GM10248 (cell line): ENCODE measurements at places on chromosomes 3 and 15.

DNA sequence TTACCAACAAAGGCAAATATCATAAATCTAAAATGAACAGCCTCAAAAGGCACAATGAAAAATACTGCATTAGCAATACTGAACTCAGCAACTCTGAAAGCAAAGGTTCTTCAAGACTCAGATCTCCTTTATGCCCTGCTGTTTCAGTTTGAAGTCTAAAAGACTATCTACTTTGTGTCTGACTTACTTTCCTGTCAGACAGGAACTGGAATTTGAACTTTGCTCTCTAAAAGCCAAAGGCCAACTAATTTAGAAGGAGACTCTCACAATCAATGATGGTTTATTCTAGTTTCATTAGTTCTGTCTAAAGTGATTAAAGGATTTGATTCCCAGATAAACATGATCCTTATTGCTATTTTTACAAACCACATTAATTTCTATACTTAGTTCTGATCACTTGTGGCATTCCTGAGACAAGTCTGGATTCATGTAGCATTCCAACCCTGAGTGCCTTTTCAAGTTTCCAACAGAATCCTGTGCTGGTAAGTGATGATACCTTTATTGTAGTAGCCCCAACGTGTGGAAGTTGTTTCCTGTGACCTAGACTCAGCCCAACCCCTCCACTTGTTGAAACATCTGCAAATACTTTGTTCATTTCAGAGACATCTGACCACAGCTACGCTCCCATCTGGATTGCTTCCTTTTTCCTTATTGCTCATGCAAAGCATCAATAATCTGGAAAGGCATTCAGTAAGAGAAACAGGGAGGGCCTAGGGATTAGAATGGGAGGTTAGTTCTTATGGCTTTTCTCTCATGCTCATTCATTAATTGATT lies 14.9 kb upstream of the LEKR1 start:
- peak; percentile 33 for DNase-seq

- no peak for DNase-seq
These were observed 1045.5 kb upstream of the NR2F2 start for GRCh38 chr15:95284933-95285421.

GRCh38 chr15:66611257-66612053 lies 45.7 kb upstream of the LCTL start:
- no peak for DNase-seq

DNA sequence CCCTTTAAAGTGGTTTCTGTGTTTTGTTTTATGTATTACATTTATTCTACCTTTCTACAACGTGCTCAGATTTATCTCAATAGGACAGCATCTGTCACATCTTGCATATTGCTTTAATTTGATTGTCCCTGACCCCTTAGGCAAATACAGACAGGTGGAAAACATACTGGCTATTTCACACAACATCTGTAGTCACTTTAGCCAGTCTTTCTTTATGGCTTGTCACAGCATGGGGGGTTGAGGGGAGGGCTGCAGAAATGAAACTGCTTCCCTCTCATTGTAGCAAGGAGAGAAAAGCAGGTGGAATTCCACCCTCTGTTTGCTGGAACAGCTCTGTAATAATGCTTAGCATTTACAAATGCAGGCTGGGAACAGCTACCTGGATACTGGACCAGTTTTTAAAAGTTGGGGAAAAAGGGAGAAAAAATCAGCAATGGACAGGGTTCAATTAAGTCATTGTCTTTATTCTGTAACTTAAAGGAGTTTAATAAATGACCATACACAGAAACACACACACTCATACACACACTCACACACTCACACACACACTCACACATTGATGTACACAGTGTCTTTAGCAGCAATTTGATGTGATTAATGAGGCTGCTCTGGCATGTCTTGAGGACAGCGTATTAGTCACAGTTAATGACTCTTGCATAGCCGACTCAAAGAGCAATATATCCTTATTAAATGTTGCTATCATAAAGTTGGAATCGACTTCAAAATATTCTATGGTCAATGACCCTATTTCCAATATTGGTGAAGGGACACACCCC lies 283.7 kb upstream of the GBE1 start:
- DNase-seq, result no peak

GRCh38 chr3:171122861-171123260 lies 96.3 kb upstream of the SLC2A2 start:
- no peak for DNase-seq

DNA sequence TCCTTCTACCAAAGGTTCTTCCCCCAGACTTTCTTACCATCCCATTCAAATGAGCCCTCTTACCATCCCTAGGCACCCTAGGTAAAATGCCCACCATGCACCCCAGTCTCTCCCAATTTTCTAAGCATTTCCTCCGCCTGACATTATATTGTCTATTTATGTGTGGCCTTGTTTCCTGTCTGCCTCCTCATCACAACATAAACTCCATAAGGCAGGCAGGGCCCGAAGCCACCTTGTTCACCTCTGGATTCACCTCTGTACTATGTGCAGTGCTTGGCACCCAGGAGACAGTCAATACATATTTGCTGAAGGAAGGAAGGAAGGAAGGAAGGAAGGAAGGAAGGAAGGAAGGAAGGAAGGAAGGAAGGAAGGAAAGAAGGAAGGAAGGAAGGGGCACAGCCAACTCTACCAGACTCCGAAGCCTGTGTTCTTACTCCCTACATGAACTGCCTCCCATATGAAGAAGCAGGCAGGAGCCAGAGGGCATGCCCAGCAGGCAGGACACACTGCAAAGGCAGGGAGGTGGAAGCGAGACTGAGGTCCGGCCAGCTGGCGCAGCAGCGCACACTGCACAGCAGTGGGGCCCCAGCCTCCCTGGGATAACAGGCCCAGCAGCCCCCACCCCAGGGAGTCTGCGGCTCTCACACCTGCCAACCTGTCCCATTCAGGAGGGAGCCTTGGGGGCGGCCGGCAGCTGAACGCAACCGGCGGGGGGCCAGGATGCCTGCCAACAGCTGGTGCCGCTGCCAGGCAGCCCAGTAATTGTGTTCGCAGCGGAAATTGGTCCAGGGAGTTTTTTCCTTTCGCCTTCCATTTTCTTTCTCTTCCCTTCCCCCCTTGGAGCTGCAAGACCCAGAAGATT lies 106.0 kb upstream of the LINGO1 start:
- no peak for DNase-seq

GRCh38 chr3:143586576-143586975 lies 261.7 kb downstream of the SLC9A9 start:
- no peak for DNase-seq

- no peak for DNase-seq
These were observed 152.9 kb downstream of the RAB11A start for GRCh38 chr15:66022163-66022525.

- no peak for DNase-seq
These were observed 221.6 kb downstream of the IL5RA start for GRCh38 chr3:2888592-2888991.

GRCh38 chr3:133452641-133453319 lies 52.9 kb downstream of the BFSP2 start:
- DNase-seq, result no peak

DNA sequence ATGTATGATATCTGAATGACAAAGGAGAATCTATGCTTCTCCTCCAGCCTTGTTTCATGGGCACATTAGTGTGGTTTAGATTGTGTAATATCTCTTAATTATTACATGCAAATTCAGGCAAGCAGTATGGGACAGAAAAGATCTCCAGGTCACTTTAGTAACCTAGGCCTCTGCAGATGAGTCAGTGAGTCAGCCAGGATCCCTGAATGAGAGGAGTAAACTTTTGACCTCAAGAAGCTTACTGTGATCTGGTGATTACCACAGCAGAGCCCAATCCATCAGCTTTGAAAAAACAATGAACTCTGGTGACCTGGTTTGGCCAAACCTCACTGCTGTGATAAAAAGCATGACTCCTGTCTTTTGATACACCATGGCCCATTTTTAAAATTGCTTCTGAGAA lies 107.8 kb downstream of the LRRN1 start:
- DNase-seq, result no peak

GRCh38 chr3:187567021-187567420 lies 103.2 kb downstream of the SST start:
- DNase-seq, result no peak

GRCh38 chr15:66008940-66009562 lies 139.8 kb downstream of the RAB11A start:
- DNase-seq, result no peak

GRCh38 chr15:64460724-64461720 lies 644 bp downstream of the ZNF609 start:
- DNase-seq, result peak; percentile 59

DNA sequence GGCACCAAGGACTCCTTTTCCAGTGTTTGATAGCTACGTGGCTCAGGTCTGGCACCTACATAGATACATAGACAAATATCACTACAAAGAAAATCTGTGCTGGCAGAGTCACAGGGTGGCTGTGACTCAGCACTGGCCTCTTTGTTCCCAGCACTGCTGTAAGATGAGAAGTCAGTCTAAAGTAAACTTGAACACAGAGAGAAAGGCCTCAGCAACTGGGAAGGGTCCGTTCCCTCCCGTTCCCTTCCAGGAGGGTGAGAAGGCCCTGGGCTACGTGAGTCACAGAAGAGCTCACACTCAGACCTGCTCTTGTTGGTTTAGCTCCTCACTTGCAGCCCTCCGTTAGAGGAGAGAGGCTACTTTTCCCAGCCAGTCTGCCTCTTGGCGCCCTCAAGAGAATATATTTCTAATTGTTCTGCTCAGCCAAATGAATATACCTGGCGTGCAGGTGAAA lies 23.1 kb downstream of the ANXA2 start:
- no peak for DNase-seq

- DNase-seq, result no peak
These were observed 75.6 kb downstream of the TRAK1 start for GRCh38 chr3:42166662-42167300.

DNA sequence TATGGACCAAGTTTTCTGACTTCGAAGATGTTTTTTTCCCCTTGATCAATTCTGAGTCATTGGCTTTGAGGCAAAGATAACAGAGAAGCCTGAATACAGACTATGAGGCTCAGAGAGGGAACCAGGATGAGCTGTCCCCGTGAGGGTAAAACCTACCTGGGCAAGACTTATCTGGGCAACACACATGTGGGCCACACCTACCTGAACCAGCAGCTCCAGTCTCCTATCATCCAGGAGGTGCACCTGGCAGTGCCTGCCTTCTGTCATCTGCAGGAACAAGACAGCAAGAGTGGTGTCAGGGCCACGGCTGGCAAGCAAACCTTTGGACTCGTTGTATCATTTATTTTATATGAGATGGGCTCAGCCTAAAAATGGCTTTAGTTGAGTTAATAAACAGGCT lies 72.6 kb downstream of the FRMD4B start:
- DNase-seq, result no peak

DNA sequence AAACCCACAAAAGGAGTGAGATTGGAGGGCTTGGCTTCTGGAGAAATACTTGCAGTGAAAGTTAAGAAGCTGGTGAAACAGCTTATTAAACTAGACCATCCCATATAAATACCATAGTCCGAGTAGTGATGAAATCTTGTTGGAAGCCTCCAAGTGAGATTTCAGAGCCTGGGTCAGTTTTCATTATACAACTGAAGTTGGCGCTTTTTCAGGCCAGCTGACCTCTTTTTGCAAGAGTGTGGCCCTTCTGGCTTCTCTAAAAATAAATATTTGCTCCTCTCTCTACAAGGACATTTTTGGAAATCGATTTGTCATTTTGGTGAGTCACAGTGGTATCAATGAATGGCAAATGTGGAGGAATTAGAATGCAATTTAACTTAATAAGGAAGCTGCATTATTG lies 51.2 kb upstream of the THRB start:
- no peak for DNase-seq

DNA sequence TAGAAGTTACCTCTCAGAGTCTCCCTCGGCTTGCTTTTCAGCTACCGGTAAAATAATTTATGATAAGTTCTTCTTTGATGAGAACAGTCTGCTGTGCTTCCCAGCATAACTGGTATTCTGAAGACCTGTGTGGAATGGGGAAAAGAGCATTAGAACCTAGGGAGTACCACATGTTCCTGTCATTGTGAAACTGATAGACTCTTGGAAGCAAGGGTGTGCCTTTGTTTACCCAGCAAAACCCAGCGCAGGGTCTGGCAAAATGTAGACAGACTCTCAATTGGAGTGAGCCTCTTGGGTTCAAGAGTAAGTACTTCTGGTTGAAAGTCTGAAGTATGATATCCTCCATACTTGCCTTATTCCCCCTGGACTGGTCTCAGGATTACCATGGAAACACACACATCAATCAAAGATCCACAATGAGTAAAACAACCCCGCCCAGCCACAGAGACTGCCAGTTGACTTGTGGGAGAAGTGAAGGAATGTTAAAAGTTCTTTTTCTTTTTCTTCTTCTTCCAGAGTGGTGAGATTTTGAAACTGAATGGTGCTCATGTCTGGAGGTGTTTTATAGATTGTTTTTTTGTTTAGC lies 652.4 kb upstream of the NAALADL2 start:
- DNase-seq, result no peak

DNA sequence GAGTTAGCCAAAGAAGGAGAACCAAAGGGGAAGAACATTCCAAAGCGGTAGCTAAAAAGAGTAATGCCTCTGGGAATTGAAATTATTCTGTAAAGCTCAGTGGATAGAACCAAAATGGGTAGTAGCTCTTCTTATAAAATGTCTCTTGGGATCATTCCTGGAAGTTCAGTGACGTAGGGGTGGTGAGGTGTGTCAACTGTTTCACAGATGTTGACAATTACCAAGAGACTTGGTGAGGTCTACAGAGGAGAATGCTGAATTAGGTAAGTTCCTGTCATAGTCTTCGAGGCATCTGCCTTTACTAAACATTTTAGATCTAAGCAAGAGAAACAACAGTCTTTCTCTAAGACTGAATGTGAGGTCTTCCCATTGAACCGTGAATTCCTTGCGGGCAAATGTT lies 67.8 kb downstream of the TPRG1 start:
- DNase-seq, result no peak

DNA sequence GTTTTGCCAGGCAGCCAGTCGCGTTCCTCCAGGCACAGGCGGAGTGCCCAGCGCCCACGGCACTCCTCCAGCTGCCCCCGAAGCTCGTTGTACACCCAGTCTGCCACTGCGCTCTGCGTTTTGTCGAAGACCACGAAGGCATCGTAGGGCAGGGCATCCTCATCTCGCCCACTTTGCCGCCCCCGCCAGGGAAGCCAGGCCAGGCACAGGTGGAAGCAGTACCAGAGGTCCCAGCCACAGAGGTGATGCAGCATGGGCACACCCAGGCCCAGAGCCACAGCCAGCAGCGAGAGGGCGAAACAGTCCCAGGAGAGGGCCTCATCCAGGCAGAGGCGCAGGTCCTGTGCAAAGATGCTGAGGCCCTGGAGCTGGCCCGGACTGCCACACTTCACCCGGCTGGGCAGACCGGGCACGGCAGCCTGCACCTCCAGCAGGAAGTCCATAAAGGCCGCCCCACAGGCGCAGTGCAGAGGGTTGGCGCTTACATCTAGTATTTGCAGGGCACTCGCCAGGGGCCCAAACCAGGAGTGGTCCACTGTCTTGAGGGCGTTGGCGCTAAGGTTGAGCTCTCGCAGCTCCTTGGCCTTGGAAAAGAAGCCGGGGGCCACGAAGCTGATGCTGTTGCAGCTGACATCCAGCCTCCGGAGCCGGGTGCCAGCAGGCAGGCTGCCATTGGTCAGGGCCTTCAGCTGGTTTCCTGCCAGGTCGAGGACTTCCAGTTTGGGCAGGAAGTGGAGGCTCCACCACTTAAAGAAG lies 3.7 kb downstream of the TLR9 start:
- DNase-seq, result no peak
